ENCODE measurements at places on chromosomes 11 and 22. TPM values are rescaled to one million over a fixed set of nuclear protein-coding genes. Genes with fewer than 3 reads are reported as not detected.

Gene OR8D1
- not detected for total RNA-seq

DNA sequence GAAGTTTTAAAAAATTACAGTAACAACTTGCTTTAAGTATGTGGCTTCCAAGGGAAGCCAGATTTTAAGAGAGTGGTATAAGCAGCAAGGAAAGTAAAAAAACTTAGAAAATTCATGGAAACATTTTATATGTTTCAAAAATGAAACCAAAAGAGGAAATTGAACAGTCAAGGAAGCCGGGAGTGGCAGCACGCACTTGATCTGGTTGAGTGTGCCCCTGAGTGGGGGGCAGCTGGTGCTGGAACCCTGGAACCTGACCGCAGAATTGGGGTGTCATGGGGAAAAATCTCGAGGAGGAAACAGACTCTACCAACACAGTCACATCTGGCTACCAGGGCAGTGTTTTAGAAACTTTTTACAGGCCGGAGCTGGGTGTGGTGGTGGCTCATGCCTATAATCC, 14.0 kb downstream of the MICALL1 start:
- DNase-seq: no peak

- no peak for DNase-seq
These were observed 346.2 kb downstream of the TENM4 start for GRCh38 chr11:79094616-79095015.

Gene RASSF10
- 0.19 TPM for total RNA-seq

DNA sequence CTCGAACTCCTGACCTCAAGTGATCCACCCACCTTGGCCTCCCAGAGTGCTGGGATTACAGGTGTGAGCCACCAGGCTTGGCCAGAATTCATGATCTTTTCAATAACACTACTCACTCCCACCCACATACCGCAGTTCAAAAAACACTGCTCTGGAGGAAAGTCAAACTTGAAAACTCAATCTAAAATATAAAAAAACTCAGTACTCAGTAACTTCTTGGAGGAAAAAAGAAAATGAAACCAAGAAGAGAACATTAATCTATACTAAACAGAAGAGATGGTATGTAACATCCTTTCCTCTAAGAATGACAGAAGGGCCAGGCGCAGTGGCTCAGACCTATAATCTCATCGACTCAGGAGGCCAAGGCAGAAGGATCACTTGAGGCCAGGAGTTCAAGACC, 58.3 kb downstream of the MRTFA start:
- DNase-seq: no peak

All from Right ventricle myocardium inferior (tissue), 1 donor.